AG10803 (cell line): ENCODE measurements at places on chromosomes 11 and 22.

GRCh38 chr11:747158-748006, at the start of gene TALDO1:
Gene TALDO1 (plus strand): TSS chr11:747464. CDS start chr11:747482, 18 bp downstream.
- peak; percentile 76 for DNase-seq

DNA sequence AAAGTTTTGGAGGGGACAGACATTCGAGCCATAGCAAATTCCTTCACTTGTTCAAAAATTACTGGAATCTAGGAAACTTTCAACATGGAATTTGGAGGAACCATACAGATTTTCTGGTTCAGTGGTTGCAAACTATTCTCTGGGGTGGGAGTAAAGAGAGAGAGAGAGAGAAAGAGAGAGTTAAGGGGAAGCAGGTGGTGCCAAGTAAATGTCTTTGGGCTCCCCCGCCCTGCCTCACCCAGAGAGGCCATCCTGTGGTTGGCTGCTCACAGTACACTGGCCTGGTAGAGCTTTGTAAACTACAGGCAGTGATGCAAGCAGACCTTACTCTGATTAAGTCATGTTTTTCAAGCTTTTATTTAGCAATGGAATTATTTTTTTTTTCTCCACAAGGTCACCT, 82.6 kb downstream of the ADAMTS15 start:
- peak; percentile 87 for DNase-seq

DNA sequence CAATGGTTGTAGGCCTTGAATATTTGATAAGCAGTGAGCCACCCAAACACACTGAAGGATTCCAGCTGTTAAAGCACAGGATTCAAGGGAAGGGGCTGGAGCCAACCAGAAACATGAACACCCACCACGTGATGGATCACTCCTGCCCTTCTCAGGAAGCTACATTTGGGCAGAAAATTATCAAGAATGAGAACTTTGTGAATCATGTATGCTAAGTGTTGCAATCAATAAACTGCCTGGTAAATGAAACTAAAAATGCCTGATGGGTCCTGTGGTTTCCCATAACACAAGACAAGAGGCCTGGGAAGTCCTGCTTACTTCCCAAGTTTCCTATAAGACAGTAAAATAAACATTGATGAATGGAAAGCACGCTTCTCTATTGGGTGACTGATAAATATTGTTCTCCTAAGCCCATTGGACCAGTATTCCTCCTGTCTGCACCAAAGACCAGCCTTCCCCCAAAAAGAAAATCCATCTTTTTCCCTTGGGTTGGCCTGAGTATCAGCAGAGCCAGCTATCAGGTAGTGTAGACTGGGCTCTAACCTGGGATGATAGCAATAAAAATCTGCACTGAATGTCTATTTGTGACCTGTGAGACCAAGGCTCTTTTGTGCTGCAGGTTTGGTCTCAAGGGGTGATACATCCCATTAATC, 98.4 kb downstream of the CCDC83 start:
- DNase-seq = peak; percentile 81

DNA sequence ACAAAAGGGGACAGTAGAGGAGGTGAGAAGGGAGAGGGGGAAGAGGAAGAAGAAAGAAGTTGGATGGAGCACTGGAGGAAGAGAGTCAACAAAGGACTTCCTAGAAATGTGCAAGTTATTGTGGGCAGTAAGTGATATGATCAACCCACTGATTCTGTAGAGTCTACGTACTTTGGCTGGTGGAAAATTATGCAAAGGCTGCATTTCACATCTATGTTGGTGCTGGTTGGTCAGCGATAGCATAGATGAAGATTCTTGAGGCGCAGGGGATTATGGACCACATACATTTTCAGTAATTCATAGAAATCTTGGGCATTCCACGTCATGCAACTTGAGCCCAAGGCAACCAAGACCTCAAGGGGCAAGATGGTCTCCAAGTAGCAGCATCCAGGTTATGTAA, 12.6 kb upstream of the BIRC3 start:
- no peak for DNase-seq

DNA sequence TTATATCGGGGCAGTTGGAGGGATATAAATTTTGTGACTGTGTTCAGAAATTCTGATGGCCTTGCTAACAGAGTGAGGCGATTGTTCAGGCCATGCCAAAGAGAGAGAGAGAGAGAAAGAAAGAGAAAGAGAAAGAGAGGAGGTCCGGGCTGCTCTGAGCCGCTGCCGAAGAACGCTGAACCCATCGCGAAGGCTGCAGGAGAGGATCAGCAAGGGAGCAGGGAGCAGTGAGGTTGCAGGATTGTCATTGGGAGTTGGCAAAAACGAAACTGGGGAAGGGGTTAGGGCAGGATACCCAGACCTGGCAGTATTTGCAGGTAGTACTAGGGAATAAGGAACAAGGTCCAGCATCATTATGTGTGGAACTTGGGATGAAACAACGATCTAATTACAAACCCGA, 537.1 kb downstream of the INSC start:
- no peak for DNase-seq

DNA sequence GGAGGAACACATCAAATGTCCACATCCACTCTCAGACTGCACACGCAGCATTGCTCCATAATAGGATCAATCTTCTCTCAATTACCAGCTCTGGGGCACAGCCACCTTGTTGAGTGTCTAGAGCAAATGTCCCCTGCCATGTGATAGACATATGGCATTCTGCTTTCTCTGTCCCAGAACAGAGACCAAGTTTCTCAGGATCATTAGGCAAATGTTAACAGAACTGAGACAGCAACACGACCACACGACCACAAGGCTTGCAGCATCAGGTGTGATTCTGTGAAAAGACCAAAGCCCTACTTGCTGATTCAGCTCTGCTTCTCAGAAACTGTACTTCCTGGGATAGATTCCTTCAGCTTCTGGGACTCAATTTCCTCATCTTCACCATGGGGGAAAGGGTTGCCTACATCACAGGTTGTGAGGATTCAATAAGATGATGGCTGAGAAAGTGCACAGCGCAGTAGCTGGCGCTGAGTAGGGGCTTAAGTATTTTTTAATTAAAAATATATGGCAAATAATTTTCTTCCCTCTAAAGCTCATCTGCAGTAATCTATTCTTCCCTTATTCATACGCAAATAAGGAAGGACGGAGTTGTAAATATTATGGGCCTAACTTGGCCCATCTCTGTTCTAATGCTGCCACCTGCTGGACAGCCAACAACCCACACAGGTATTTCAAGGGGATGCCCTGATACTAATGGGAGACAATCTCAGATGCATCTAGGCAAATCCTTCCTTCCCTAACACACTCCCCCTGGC, 54.3 kb upstream of the USP47 start:
- DNase-seq = peak; percentile 69

DNA sequence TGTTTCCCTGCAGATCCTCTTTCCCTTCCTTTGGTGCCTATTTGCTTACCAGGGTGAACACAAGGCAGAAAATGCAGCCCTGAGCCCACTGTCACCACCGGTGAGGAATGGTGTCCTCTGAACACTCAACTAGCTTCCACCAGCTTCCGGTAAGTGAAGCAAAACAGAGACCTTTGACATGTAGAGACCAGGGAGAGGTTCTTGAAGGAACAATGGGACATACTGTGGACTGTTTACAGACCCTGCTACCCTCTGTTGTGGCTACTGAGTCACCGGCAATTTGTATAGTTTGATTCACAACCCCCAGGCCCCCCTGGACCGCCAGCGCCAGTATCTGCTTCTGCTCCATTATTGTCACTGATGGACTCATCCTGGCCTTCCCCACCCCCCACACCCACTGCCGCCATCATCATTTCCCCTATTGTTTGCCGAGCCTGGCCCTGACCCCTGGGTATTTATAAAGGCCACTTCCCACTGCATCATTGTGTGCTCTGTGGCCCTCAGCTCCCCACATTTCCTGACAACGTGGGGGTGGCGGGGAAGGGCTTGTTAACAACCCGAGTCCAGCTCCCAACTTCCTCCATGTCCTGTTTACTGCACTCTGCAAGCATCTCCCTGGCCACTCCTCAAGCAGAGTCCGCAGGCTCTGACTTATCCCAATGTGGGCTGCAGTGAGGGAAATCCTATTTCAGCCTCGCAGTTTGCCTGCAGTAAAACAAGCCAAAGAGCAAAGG, 252.9 kb downstream of the ETS1 start:
- no peak for DNase-seq

DNA sequence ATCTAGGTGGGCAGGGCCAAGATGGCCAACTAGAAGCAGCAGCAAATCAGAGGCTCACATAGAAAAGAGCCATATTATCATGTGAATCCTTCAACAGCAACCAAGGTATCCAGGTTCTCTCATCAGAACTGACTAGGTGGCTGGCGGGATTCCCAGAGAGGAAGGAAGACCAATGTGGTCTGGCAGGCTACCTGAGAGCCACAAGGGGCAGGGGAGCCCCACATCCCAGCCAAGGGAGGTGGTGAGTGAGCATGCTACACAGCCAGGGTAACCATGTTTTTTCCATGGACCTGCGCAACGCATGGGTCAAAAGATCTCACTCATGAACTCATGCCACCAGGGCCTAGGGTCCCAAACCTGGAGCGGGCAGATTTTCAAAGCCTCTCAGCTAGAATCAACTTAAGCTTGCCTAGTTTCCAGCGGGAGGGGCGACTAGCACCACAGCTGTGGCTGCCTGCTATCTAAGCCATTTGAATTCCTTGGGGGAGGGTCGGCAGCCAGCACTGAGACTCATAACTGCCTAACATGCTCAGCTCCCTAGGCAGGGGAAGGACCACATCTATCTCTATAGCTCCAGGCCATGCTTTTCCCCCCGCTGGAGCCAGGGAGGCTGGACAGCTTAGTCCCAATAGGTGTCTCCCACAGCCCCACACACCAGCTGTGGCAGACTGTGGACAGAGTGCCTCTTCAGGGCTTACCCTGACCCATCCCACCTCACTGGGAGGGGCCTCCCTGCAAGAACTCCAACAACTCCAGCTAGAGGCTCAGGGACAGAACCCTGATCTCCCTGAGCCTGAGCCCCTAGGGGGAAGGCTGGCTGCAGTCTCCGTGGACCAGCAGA, 28.7 kb upstream of the CASP12 start:
- DNase-seq = no peak

GRCh38 chr11:31821766-31822165, 10.6 kb upstream of the PAX6 start:
- DNase-seq = no peak

GRCh38 chr11:69931994-69932910, 113.0 kb upstream of the FGF3 start:
- no peak for DNase-seq

- DNase-seq = no peak
Observed at GRCh38 chr11:73201888-73202780, 15.9 kb upstream of the P2RY2 start.

- no peak for DNase-seq
Observed at GRCh38 chr11:92744929-92745585, 224.4 kb upstream of the MTNR1B start.
